ENCODE measurements at places on chromosomes 6 and 20. TPM values are rescaled to one million over a fixed set of nuclear protein-coding genes. Genes with fewer than 3 reads are reported as not detected.

DNA sequence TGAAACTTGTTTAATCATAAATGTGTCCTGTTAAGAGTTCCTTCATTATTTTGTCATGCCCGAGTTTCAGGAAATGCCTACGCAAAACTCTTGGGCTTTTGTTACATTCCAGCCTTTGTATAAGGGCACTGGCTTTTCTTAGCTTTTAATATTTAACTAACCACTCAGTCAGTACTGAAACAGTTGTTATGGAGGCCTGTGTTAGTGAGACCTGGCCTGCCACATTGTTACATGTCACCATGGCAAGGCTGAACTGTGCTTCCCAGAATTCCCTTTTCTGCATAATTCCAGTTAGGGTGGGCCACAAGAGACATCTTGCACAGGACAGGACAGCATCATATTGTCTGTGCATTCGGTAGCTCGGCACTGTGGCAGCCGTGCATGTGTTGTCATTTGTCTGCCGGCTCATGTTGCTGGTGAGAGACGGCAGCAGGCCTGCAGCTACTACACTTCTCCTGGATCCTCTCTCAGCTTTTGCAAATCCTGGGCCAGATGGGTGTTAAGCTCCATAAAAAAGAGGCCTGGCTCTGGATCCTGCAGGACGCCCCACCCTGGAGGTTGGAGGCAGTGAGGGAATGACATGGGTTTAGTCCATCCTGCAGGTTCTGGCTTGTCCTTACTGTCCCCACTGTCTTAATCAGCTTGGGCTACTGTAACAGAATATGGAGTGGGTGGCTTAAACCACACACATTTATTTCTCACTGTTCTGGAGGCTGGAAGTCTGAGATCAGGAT, 128.8 kb upstream of the DTNBP1 start:
- DNase-seq: no peak

DNA sequence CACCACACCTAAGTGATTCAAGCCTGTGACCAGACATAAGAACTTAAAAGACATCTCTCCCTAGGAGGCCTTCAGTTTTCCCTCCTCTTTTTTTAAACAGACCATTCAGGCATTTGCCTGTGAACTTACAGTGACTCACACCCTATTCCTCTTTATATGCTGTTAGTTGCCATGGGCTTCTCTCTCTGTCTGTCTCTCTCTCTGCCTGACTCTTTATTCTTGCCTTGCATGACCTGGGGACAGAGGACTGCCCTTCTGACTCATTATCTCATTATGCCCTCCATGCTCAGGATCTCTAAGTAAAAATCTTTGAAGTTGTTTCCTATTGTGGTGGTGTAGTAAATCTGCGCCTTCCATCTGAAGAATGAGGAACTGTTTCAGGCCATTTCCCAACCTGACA, 442.2 kb upstream of the MAN1A1 start:
- no peak for DNase-seq

- DNase-seq: no peak
Measured at GRCh38 chr6:84514089-84514971, 250.1 kb downstream of the TBX18 start.

DNA sequence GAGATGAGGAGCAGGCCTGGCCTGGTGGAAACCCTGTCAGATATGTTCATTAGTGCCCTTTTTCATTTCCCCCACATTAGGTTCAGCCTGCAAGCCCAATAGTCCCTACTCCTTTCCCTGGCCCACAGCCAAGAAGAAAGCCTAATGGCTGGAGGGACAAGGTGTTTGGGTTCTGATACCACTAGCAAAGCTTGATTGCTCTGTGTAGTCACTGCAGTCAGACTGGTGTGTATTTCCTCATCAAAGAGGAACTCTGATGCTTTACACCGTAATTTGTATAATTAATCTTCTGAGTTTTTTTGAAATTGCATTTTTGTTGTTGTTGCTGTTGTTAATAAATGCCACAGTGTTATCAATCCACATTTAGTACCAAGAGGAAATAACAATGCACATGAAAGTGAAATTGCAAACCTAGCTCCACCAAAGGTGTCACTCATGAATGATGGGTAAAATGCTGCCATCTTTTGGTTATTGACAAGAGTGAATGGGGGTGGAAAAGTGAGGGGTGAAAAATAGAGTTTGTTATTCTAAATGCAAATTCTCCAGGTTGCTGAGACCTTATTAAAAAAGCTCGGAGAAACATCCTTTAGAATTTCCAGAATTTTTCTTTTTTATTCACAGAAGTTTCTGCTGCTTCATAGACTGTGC, 320.2 kb upstream of the POU3F2 start:
- DNase-seq: no peak

- DNase-seq: no peak
Measured at GRCh38 chr6:113511100-113511499, 346.0 kb upstream of the MARCKS start.

DNA sequence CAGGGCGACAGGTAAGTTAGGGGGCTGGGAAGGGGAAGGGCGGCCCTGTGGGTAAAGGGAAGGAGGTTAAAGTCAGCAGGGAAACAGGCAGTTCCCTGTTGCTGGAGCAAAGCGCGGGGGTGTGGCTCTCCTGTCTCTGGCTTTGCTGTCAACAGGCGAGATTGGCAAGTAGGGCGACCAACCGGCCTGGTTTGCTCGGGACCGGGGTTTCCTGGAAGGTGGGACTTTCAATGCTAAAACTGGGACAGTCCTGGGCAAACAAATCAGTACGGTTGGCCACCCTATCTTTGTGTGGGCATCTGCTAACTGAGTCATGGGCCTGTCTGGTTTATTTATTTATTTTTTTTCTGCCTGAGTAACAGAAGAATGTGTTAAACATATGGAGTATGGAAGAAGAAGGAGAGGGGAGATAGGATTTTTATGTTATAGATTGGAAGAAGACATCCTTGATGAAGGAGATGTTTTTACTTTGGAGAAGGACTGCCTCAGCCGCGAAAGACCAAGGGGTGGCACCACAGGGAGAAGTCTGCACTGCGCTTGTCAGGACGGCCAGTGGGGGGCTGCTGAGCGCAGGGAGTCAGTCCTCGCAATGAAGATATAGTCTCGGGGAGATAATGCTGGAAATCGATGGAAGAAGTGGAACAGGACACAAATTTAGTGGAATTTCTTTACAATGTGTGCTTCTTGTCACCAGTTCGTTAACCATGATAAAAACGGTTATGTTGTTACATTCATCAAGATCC, 43.4 kb upstream of the ESR1 start:
- peak; percentile 94 for DNase-seq

DNA sequence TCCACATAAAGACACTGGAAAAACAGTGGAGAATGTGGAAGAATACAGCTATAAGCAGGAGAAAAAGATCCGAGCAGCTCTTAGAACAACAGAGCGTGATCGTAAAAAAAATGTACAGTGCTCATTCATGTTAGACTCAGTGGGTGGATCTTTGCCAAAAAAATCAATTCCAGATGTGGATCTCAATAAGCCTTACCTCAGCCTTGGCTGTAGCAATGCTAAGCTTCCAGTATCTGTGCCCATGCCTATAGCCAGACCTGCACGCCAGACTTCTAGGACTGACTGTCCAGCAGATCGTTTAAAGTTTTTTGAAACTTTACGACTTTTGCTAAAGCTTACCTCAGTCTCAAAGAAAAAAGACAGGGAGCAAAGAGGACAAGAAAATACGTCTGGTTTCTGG, 57.1 kb downstream of the MAP3K4 start:
- DNase-seq: no peak

- DNase-seq: no peak
Measured at GRCh38 chr6:129183681-129184301, 300.9 kb downstream of the LAMA2 start.

DNA sequence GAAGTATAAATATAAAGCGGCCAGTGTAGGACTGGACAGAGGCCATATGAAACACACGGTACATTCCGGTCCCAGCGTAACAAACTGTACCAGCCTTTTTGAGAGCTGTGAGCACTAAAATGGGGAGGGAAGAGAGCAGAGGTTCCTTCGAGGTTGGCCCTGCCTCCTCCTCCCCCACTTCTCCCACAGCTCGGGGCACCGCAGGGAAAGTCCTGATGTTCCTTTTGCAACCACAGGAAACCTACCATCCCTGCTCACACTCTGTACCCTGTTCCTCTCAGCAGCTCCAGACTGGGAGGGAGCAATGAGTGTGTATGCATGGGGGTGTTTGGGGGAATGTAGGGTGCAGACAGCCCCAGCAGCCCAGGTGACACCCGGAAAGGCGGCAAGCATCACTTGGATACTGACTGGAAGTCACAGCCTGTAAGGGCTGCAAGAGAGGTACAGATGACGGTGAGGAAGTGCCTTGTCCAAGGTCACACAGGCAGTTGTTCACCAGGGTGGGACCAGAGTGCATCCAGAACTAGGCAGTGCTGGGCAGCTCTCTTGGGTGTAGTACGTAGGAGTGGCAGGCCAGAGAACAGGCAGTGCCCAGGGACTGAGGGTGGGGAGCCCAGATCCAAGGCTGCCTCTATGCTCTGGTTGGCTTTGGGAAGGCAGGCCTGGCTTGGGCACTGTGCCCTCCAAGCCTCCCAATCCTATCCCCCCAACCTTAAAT, 11.0 kb upstream of the ARMC12 start:
- DNase-seq: peak; percentile 48

- DNase-seq: no peak
Measured at GRCh38 chr6:55512904-55513303, 66.1 kb downstream of the HMGCLL1 start.

DNA sequence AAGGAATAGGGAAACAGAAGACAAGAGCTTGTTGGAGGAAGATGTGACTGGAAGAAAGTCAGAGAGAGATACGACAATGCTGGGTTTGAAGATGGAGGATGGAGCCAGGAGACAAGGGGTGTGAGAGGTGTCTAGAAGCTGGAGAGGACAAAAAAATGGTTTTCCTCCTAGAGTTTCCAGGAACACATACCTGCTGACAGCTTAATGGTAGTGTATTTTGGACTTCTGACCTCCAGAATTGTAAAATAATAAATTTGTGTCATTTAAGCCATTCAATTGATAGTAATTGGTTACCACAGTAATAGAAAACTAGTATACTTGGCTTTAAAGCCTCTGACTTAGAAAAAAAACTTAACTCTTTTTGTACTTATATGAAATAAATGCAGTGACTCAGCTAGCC, 3.6 kb downstream of the AIG1 start:
- no peak for DNase-seq

DNA sequence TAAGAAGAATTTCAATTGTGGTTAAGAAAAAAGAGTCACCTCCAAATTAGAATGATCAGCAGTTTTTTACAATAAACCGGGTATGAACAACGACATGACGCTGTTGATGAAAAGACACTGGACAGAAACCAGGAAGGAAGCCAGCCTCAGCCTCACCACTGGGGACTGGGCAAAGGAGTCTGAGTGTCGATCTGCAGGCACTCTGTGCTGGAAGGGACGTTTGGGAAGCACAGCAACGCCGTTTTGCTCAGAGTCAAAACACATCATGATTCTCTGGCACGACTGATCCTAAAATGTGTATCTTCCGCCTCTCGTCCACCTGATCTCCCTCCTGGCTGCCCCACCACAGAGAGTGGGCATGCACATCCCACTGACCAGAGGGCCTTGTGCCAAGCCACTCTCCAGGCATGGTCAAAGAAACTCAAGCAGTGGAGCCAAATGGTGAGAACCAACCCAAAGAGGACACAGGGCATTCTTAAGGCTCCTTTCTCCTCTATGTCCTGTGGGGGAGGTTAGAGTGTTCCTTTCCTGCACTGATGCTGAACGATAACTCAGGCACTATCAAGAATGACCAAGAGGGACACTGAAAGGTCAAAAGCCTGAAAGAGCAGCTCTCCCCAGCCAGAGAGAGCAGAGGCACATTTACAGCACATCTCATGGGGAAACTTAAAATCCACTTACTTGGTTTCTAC, 68.8 kb downstream of the AGPAT4 start:
- no peak for DNase-seq

Gene AGPAT4
- 0.42 TPM for total RNA-seq

GRCh38 chr6:111855753-111856152, 17.5 kb downstream of the FYN start:
- no peak for DNase-seq

- DNase-seq: no peak
Measured at GRCh38 chr6:140571145-140571544, 1196.7 kb upstream of the CITED2 start.

DNA sequence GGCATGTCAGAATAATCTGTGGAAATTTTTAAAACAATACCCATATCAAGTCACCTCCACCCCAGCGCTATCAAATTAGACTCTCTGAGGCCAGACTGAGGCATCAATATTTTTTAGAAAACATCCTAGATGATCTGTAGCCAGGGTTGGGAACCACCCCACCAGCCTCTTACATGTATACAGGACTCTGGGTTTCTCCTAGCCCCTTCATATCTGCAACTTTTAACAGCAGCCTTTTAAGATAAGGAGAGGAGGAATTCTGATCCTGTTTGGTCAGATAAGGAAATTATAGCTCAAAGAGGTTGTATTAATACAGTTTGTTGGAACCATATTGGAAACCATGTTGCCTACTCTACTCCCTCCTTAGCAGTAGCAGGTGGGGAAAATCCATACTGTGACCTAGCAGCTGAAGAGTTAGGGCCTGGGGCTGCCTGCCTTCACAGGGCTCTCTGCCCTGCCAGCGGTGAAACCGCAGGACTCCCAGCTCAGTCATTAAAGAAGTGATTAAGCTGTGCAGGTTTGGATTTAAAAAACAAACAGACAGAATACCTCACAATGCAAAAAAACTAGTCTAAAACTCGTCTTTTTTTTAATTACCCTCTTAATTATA, 30.0 kb downstream of the BRPF3 start:
- no peak for DNase-seq

GRCh38 chr6:45518013-45518720, 140.4 kb upstream of the SUPT3H start:
- no peak for DNase-seq

- no peak for DNase-seq
Measured at GRCh38 chr20:6703047-6703446, 64.4 kb upstream of the BMP2 start.

- no peak for DNase-seq
Measured at GRCh38 chr6:7526755-7527154, 14.7 kb upstream of the DSP start.

- peak; percentile 86 for DNase-seq
Measured at GRCh38 chr20:45890077-45890984, 677 bp downstream of the NEURL2 start.

GRCh38 chr6:44715925-44716324, 328.4 kb downstream of the CDC5L start:
- no peak for DNase-seq

Gene TREM2
- 4.2 TPM for total RNA-seq

Gene CNR1
- total RNA-seq: not detected

- no peak for DNase-seq
Measured at GRCh38 chr6:137909533-137909932, 42.5 kb downstream of the TNFAIP3 start.

GRCh38 chr6:108779536-108780275, 68.5 kb upstream of the ARMC2 start:
- DNase-seq: no peak

- no peak for DNase-seq
Measured at GRCh38 chr6:63817492-63818050, 182.0 kb downstream of the PHF3 start.

Gene PABPC1L
- 40.2 TPM for total RNA-seq

Gene TMEM244
- not detected for total RNA-seq

DNA sequence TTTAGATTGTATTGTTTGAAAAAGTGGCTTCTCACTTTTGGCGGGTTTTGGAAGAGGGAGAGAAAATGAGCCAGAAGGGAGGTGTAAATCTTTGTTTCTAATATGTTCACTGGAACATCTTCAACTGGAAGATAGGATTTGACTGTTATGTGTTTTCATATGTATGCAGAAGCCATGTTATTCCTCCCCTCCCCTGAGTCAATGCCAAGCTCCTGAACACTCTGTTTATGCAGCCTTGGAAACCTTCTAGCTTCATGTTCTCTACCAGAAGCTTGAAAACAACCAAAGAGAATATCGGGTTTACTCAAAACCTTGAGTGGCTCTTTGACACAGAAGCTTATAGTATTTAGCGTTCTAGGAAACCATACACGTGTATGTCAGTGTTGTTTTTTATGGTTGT, 279.1 kb downstream of the PRL start:
- no peak for DNase-seq
